ENCODE measurements at places on chromosomes 3 and 15. TPM values are rescaled to one million over a fixed set of nuclear protein-coding genes. Genes with fewer than 3 reads are reported as not detected.

SENP8 gene
- 2.9 TPM for total RNA-seq

NAALADL2 gene
- 0.26 TPM for total RNA-seq

LTF gene
- 2.0 TPM for total RNA-seq

TSC22D2 gene
- total RNA-seq = 11.8 TPM
